MV-4-11 (cell line): ENCODE measurements at places on chromosomes 12 and 14.

GRCh38 chr12:95203487-95204030 lies 13.7 kb downstream of the FGD6 start:
- no peak for DNase-seq

- no peak for DNase-seq
These were observed 54.9 kb downstream of the TRMT5 start for GRCh38 chr14:60926002-60926401.

DNA sequence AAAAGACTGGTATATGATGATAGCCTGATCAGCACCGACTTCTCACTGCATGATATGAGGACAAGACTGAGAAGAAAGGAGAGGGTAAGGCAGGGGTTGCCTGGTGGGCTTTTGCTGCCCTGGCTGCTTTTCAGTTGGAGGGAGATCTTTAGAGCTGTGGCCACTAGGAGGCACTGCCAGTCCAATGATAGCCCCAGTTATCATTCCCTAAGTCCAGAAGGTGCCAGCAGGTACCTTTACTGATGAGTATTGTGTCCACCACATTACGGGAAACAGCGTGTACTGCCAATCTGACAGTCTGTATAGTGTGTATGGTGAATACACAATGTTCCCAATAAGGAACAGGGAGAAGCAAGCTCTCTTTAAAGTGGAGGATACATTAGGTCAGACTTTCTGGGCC lies 55.8 kb upstream of the CCDC175 start:
- no peak for DNase-seq

DNA sequence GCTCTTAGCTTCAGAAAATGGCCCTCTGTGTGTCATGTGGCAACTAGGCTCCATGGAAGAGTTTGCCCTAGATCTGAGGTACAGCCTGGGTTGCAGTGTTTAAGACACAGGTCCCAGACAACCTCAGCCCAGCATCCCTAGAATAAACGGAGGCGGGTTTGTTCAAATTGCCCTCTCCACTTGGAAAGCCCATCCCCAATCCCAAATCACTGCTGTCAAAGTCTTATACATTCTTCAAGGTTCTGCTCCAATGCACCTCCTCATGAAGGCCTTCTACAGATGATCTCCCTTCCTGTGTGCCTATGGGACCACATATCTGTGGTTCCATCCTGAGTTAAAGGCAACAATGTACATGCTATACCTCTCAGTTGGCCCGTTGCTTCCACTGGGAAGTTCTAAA lies 289.8 kb downstream of the DPF3 start:
- no peak for DNase-seq

- DNase-seq = peak; percentile 97
These were observed 57.8 kb downstream of the GALNT16 start for GRCh38 chr14:69317780-69318179.

DNA sequence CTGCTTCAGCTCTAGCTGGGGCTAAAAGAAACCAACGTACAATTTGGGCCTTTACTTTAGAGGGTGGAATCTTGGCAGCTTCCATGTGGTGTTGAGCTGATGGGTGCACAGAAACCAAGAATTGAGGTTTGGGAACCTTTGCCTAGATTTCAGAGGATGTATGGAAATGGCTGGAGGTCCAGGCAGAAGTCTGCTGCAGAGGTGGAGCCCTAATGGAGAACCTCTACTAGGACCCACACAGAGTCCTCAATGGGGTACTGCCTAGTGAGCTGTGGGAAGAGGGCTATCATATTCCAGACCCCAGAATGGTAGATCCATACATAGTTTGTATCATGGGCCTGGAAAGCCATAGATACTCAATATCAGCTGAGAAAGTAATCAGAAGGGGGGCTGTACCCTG lies 500.4 kb upstream of the ATP2B1 start:
- no peak for DNase-seq

- DNase-seq = peak; percentile 76
These were observed 122.0 kb upstream of the EGLN3 start for GRCh38 chr14:34072921-34073320.

DNA sequence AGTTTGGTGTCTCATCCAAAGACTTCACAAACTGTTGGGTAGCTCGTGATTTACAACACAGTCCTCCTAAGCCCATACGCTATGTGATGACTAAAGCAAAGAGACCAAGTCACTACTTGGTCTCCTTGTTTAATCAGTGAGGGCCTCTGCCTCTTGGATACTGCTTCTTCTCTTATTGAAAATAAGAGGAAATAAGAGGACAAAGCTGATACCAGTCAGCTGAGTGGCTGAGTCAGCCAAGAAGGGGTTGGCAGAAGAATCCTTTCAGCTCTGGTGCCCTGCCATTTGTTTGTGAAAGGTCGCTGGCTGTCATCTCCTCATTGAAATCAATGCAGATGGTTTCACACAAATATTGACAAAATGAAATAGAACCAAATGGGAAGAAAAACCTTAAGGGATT lies 67.5 kb upstream of the SLC35F4 start:
- DNase-seq = no peak

DNA sequence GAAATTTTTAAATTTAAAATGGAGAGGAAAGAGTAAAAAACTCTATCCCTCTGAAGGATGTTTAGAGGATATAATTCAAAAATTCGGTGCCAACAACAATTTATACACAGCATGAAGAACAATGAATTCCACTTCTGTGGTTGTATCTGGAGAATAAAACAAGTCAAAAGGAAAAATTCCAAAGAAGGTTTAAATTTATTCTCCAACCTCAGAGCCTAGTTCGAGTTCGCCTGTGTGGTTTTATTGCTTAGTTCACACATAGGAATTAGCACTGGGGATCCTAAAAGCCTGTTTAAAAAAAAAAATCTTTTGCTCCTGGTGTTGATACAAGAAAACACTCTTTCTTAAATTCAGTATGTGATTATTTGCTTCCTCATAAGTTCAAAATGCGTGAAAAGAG lies 79.2 kb downstream of the LLPH start:
- DNase-seq = no peak

DNA sequence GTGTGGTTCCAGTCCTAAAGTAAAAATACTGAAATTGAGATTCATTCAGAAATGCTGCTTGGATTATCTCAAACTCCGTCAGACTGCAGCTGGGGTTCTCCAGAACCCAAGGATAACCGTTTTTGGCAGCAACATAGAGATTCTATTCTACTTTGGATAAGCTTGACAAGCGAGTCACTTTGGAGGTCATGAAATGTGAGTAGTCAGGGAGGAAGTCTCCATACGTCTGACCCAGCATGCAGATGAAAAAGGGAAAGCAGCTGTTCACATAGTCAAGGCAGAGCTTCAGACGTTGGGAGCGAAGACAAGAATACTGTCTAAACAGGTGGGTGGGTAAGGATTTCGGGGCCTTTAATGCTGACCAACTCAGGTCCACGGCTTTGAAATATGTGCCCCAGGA lies 14.9 kb upstream of the HSP90B1 start:
- DNase-seq = no peak

- DNase-seq = no peak
These were observed 51.2 kb downstream of the NDUFA12 start for GRCh38 chr12:94952325-94952724.

DNA sequence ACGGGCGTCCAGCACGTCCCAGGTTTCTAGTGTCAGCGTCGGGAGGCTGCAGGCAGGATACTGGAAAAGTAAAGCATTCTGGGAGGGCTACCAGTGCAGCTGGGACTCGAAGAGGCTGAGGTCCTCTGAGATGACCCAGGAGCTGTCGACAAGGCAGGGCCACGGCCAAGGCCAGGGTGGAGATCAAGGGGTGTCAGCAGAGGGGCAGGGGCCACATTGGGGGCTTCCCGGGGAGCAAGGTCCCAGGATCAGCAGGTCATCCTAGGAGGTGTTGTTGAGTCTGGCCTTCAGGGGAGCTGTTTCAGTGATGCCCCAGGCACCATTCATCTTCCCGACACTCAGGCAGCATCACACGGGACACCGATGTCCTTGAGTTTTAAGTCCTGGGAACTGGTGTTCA lies 377.8 kb upstream of the SFSWAP start:
- no peak for DNase-seq
